Inflammatory macrophage (primary cell): ENCODE measurements at places on chromosomes 11 and 22.

- DNase-seq = no peak
Observed at GRCh38 chr11:47018637-47019036, 82.1 kb downstream of the CSTPP1 start.

DNA sequence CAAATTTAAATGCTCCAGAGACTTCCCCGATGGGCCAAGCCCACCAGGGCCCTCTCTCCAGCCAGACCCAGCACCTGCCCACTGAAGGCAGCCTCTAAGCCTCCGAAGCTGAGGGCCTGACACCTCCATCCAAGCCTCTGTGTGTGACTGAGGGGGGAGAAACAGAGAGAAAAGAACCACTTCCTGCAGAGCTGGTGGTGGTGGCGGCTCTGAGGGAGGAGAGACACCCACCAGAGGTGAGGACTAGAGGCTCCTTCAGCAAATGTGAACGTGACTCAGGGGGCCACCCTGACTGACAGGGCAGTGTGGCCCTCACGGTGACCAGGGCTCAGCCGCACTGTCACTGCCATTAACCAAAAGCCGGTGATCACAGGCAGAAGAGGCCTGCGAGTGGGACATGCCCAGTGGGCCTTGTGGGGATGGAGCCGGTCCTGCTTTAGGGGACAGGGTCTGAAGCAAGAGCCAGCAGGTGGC is 31.0 kb upstream of the CD5 start:
- peak; percentile 27 for DNase-seq

GRCh38 chr22:41925783-41926460 is 684 bp downstream of the TNFRSF13C start:
- DNase-seq = peak; percentile 33

- peak; percentile 58 for DNase-seq
Observed at GRCh38 chr11:74636630-74637184, 44.3 kb downstream of the POLD3 start.

DNA sequence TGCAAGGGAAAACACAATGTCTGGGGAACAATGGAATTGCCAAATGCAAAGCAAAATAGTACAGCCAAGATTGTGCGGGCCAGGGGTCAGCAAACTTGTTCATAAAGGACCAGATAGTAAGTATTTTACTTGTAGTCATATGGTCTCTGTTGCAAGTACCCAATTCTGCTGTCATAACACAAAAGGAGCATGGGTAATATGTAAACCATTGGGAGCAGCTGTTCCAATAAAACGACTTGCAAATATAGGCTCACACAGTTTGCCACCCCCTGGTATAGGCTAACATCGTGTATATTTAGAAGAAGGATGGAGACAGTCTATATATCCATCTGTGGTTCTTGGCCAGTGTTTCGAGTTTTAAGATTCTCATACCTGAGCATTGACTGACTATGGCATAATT is 15.6 kb downstream of the SDHAF2 start:
- no peak for DNase-seq

- peak; percentile 30 for DNase-seq
Observed at GRCh38 chr22:37940698-37941376, 12.6 kb downstream of the C22orf23 start.

DNA sequence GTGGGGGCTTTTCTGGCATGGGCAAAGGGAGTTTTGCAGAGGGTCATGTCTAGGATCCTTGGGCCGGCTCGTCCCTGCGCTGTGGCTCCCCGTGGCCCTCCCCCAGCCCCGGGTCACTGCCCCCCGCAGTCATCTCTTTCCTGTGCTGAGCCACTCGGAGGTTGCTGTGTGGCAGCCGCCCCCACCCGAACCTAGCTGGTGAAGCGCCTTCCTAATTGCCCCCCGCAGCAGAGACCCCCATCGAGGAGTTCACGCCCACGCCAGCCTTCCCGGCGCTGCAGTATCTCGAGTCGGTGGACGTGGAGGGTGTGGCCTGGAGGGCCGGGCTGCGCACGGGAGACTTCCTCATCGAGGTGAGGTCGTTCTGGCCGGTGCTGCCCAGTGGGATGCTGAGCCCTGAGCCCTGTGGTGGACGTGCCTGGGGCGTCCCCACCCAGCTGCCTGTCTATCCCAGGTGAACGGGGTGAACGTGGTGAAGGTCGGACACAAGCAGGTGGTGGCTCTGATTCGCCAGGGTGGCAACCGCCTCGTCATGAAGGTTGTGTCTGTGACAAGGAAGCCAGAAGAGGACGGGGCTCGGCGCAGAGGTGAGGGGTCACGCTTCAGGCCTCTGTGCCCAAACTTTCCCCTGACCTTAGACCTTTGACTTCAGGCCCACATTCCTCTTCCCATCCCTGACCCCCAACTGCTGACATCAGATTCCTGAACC is 32.0 kb downstream of the SHANK3 start:
- no peak for DNase-seq

GRCh38 chr11:47161134-47161854 is 15.4 kb downstream of the ARFGAP2 start:
- peak; percentile 46 for DNase-seq

DNA sequence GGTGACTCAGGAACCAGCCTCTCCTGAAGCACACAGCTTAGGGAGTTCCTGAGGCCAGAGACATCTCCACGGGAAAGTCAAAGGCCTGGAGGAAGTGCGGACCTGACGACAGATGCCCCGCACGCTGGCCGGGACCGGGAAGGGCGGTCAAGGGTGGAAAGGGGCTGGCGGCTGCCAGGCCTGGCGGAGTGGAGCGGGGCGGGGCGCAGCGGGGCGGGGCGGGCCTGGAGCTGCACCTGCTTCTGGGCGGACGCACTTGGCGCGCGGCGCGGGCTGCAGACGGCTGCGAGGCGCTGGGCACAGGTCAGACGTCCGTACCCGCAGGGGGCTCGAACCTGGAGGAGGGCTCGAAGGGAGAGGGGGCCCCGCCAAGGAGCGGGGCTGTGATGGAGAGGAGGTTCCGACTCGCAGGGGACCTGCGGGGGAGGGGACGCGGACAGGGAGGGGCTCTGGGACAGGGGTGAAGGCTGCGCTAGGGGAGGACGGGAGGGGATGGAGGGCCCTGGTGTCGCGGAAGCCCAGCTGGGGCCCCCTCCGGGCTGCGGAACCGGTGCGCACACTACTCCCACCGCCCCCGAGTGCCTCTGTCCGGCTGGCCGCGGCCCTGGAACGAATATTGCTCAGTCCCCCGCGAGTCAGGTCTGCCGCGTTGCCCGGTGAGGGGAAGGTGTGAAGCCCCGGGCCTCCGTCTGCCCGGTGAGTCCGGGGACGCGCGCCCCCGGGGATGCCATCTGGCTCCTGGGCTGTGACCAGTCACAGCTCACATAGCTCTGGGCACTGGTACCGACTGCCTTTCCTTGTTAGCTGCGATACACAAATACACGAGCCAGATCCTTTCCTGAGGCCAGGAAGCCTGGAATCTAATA is at the start of gene TMEM45B:
TMEM45B (plus strand) TSS at position 253 of the 866 bp plus-strand sequence. CDS start 36,635 bp downstream, outside the sequence.
- DNase-seq = no peak

DNA sequence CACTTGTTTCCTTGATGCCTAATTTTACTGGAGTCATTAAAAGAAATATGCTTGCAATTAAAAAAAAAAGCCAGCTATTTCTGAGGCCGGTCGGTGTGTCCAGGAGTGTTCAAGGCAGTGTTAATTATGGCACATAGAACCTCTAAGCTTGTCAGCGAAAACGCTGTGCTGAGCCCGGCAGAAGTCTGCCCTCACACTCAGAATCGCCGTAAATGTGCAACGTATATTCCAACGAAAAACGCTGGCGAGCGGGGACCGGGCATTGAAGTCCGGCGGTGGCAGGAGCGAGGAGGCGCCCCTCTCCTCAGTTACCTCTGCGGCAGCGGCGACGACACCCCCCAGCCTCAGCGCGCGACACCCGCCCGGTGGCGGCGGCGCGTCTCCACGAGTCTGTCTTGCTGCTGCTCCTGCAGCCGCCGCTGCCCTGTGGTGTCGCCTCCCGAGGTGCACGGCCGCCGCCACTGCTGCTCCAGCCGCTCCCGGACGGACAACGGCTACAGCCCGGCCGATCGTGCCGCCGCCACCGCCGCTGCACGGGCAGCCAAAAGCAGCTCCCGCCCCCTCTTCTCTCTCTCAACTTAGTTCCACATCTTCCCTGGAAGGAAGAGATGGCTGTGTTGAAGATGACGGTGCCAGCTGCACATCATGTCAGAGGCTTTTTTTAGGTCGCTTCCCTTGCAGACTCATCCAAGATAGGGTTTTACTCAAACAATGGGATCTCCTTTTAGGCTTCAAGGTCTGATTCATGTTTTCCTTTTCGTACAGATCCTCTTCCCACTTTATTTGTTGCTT is 56.0 kb downstream of the JAM3 start:
- DNase-seq = peak; percentile 3

DNA sequence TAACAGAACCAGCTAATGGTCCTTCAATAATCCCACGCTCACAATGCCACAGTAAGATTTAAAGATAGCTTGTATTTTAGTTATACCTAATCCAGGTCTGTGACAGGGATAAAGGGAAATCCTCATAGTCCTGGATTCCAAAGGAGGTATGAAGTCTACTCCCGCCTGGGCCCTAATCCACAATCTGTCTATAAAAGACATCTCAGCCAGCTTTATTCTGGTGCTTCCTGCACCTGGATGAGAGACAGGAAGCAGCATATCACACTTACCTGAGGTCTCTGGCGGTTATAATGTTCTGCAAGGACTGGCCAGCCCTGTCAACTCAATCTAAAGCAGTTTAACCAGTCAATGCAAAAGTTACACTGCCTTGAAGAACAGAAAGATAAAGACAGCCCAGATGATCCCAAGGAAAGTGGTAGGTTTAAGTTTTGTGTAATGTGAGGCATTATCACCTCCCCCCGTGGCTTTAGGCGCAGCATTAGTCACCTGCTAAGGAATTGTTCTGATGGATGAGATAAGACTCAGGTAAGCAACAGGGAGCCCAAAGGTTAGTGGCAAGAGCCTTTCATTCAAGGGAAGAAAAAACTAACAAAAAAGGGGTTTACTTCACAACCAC is 57.6 kb downstream of the PLEKHA7 start:
- no peak for DNase-seq

DNA sequence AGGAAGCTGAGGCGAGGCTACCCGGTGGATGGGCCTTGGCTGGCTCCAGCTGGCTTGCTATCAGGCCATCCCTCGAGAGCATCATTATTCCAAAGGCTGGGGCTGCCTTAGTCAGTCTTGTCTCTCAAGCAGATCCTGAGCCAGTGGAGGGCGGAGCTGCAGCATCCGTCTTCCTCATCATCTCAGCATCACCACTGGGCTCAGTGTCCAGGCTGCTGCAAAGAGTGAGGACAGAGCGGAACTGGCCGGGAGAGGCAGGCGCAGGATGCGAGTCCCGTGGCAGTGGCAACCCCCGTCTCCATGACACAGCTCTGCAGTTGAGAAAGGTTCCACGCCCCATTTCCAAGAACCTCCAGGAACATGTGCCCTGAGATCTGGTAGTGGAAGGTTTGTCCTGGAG is 4.4 kb downstream of the TP53I11 start:
- DNase-seq = no peak

- no peak for DNase-seq
Observed at GRCh38 chr22:31439808-31440207, 40.4 kb downstream of the DRG1 start.

- no peak for DNase-seq
Observed at GRCh38 chr11:71489311-71490043, 36.5 kb downstream of the NADSYN1 start.

DNA sequence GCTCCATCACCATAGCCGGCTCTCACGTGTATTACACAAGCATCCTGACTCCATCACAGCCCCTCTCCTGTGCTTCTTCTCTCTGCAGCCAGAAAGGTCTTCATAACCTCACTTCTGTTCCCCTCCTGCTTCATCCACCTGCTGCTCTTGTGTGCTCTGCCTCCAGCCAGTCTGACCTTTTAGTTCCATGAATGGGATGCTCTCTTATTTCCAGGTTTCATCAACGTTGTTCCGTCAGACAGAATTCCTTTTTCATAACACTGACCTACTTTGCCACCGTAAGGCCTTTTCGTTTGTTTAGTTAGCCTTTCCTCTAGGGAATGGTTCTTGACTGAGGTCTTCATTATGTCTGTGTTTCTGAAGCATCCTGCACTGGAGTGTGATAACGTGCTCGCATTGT is 18.8 kb downstream of the GRAMD1B start:
- DNase-seq = no peak

- DNase-seq = no peak
Observed at GRCh38 chr11:47185305-47186075, 744 bp downstream of the PACSIN3 start.

GRCh38 chr11:123654566-123655081 is at the start of gene SCN3B:
TSS of gene SCN3B (minus strand) at chr11:123654624. CDS start at chr11:123653801, 823 bp downstream.
- no peak for DNase-seq

DNA sequence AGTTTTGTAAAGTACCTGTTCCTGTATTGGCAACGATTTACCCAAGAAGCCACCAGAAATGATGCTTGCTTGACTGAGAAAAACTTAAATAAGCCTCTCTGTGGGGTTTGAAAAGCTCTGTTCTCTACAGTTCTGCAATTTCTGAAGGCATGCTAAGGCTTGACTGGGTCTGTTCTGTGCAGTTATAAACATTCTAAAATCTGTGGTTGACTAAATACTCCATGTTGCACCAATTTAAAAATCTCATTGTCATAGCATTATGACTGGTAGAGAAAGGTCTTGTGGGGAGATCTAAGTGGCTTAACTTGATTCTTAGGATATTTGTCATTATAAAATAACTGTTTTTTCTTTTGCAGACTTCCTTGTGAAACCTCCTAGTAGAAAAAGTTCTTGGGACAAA is 73.7 kb downstream of the MTMR3 start:
- no peak for DNase-seq

DNA sequence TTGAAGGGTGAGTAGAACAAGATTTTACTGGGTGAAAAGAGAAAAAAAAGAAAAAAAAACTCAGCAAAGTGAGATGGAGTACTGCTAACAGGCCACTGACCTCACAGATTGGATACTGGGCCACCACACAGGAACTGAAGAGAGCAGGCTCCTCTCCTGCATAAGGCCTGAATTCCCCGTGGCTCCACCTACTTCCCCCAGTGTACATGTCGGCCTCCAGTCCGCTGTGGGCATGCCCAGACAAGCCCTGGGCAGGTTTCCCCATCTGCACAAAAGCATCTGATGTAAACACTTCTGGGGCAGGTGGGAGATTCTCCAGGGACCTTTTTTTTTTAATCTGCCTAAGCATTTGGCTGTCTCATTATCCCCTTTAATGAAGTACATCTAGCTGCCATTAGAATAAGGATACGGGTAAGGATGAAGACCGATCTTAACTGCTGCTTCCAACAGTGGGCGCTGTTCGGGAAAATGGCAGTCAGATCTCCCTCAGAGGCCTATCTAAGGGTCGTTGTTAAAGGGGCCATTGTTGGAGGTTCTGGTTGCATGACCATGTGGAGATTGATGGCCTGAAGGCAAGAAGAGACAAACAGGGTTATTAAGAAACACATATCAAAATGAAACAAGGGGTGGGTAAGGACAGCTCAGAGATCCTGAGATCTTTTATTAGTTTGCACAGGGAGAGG is 48.5 kb downstream of the MS4A13 start:
- no peak for DNase-seq
